ENCODE measurements at places on chromosomes 5 and 9.

- DNase-seq: no peak
These were observed 4.9 kb upstream of the SPATA31C2 start for GRCh38 chr9:88143179-88143578.

DNA sequence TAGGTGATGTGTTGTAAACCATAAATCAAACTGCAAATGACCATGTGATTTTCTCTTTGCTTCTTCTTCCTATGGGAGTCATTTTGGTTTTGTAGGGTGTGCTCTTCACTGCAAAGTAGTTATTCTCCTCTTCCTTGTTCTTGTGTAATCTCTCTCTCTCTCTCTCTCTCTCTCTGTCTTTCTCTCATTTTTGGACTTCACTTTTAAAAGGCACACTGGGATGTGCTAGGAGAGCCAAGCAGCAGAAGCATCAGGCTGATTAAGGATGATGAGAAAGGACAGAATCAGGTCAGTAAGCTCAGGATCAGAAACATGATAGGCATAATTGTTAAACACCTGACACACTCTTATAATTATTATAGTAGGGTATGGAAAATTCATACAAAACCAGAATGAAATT, 505.3 kb upstream of the ZNF608 start:
- DNase-seq: no peak

- no peak for DNase-seq
These were observed 789 bp downstream of the SEMA6A start for GRCh38 chr5:116573702-116574366.

- no peak for DNase-seq
These were observed 53.5 kb upstream of the MCCC2 start for GRCh38 chr5:71533615-71534014.

GRCh38 chr5:39539470-39539869, 114.7 kb upstream of the DAB2 start:
- DNase-seq: no peak

- no peak for DNase-seq
These were observed 52.4 kb downstream of the CDC14B start for GRCh38 chr9:96567203-96567700.

DNA sequence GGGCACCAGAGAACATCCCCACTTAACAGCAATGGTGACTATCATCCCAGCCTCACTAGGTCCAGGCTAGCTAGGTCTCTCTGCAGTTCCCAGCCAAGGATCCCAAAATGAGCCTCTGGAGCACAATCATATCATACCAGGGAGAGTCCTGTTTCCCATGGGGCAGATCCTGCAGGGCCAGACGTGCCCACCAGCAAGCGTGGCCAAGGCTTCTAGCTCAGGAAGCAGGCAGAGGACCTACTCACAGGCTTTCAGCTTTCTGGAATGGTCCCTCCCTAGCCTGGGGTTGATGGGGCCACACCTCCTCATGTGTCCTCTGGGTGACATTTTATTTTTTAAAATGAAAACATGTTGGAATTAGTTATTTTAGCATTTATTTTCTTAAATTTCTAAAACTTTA, 45.7 kb upstream of the PITX1 start:
- no peak for DNase-seq

- no peak for DNase-seq
These were observed 102.5 kb downstream of the OTULIN start for GRCh38 chr5:14767053-14767452.

GRCh38 chr9:122923947-122924346, 7.4 kb downstream of the ZBTB26 start:
- DNase-seq: no peak

DNA sequence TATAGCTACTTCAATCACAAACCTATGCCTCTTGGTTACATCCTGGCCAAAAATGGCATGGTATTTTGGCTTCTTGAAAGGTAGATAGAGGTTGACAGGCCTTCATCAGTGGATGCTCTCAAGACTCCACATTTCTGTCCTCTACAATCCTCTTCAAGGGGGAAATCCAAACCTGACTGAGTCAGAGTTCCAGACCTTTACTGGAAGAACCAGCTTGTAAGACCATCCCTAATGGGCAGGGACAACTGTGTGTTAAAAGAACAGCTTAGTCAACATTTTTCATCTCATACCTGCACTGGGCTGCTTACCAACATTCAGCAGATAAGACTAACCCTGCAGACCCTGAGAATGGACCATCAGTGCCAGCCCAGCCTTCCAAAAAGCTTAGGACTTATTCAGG, 155.7 kb downstream of the CDK5RAP2 start:
- DNase-seq: no peak

- no peak for DNase-seq
These were observed 27.2 kb upstream of the ELL2 start for GRCh38 chr5:95988877-95989276.

- DNase-seq: no peak
These were observed 7.2 kb downstream of the ALDH7A1 start for GRCh38 chr5:126587551-126588390.

- DNase-seq: peak; percentile 72
These were observed 727.1 kb upstream of the GRAMD2B start for GRCh38 chr5:125695996-125696655.

GRCh38 chr5:38381361-38381760, 123.0 kb downstream of the EGFLAM start:
- DNase-seq: no peak

All from astrocyte (in vitro differentiated cells and primary cell).